ENCODE measurements at places on chromosomes 5 and 9. TPM values are rescaled to one million over a fixed set of nuclear protein-coding genes. Genes with fewer than 3 reads are reported as not detected.

- no peak for DNase-seq
Measured at GRCh38 chr5:65102371-65102975, 333.7 kb downstream of the CWC27 start.

DNA sequence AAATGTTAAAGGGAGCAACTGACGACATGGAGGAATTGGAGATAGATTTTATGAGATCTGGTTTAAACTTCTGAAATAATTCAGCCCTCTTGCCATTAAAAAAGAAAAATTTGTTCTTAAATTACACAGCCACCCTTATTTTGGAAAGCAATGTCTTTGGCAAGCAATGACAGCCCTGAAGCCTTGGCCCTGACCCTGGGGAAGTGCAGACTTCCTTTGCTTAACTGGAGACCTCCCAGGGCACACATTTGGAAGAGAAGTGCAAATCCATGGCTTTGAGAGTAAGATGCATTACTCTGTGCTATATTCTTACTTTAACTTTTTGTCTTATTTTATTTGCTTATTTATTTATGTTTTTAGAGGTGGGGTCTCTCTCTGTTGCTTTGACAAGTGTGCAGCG is 22.0 kb downstream of the RXFP3 start:
- DNase-seq = no peak

DNA sequence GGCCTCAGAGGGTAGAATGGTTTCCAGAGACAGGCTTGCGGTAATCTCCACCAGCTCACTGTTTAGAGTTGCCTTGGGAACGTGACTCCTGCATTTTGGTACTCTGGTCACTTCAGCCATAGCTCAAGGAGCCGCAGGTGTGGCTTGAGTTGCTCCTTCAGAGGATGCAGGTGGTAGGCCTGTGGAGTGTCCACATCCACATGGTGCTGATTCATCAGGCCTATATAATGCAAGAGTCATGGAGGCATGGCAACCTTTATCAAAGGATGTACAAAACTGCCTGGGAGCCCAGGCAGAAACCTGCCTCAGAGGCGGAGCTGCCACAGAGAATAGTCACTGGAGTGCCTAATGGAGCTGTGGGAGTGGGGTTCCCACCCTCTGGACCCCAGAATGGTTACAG is 114.2 kb downstream of the ANXA1 start:
- DNase-seq = no peak

DNA sequence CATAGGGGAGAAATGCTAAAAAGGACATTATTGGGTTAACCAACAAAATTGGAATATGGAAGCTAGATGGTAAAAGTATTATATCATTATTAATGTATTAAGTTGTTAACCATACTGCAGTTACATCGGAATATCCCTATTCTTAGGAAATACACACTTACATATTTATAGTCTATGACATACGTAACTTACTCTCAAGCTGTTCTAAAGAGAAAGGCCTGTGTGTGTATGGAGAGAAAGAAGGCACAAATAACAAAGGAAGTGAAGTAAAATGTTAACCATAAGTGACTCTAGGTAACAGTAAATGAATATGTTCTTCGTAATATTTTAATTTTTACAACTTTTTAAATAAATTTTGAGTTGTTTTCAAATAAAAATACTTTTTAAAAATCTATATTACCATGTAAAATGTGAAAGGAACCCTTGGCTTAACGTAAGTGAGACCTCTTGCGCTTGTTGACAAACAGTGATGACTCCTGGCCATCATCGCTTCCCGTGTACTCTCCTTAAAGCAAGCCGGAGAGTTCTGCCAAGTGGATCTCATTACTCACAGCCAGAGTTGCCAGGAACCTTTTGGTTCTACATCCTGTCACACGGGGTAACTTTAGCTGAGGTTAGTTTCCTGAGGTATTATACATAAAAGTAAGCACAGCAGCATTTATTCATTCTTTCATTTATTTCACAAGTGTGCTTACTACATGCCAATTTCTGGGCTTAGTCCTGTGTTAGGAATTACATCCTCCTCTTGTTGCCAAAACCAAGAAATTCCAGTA is 165.4 kb downstream of the EPB41L4A start:
- no peak for DNase-seq

- no peak for DNase-seq
Measured at GRCh38 chr5:84634256-84634655, 249.6 kb upstream of the EDIL3 start.

DNA sequence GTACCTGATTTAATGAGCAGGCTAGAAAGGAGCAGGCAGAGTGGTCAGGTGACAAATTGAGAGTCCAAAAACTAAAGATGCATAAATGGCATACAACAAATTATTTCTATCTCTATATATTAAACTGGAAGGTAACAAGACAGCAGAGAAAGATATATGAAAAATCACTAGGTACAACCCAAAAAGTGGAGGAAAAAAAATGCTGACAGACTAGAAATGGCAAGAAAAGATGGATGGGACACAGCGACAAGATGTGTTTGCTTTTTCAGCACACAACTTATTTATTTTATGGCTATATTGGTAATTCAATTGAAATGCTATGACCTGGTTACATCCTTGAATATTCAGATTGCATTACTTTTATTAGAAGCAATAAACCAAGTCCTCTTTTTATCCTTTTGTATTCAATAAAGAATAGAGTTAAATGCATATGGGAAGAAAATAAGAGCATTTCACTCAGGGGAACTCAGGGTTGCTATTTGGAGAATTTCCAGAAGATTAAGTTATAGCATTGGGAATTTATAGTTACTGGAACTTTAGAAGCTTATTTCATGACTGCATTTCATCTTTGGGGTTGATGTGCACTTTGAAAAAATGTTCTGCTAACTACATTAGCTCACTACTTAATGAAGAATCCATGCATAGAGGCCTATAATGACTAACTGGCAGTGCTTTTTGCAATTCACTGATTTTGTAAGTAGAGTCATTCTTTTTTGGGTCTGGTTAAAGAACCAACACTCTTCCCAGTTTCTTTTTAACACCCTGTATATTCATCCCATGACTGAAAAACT is 566.6 kb upstream of the TUSC1 start:
- no peak for DNase-seq

GRCh38 chr5:59583810-59584562 is 309.5 kb downstream of the PDE4D start:
- no peak for DNase-seq

The FOXI1 gene
- not detected for total RNA-seq

The HAVCR2 gene
- not detected for total RNA-seq

The CRHBP gene
- total RNA-seq = not detected

All from HFFc6 (cell line).